ENCODE measurements at places on chromosomes 12 and 14. TPM values are rescaled to one million over a fixed set of nuclear protein-coding genes. Genes with fewer than 3 reads are reported as not detected.

The FAIM2 gene
- 0.22 TPM for polyA plus RNA-seq

The DEPDC4 gene
- polyA plus RNA-seq: 0.15 TPM

The ADAMTS20 gene
- not detected for polyA plus RNA-seq

The ACIN1 gene
- 146 TPM for polyA plus RNA-seq

The IRF2BPL gene
- 11.8 TPM for polyA plus RNA-seq

The ARHGAP9 gene
- polyA plus RNA-seq: 0.25 TPM

The MYBPC1 gene
- polyA plus RNA-seq: not detected

The RAB5B gene
- 98.8 TPM for polyA plus RNA-seq

The KCNMB4 gene
- 2.4 TPM for polyA plus RNA-seq

The VTI1B gene
- 23.1 TPM for polyA plus RNA-seq

The AMIGO2 gene
- 4.1 TPM for polyA plus RNA-seq

The KRT2 gene
- polyA plus RNA-seq: not detected

The RFLNA gene
- polyA plus RNA-seq: 51.1 TPM

The SLC7A7 gene
- polyA plus RNA-seq: 94.0 TPM

The GOLGA5 gene
- polyA plus RNA-seq: 16.3 TPM

The CCDC77 gene
- 2.6 TPM for polyA plus RNA-seq

The TAS2R31 gene
- polyA plus RNA-seq: not detected

The P2RX2 gene
- polyA plus RNA-seq: not detected

The LRIG3 gene
- 43.8 TPM for polyA plus RNA-seq

The TMEM229B gene
- 0.03 TPM for polyA plus RNA-seq

The ADGRD1 gene
- polyA plus RNA-seq: 0.07 TPM

The PIWIL1 gene
- polyA plus RNA-seq: not detected

The NAA25 gene
- polyA plus RNA-seq: 3.9 TPM

The KLRD1 gene
- polyA plus RNA-seq: 0.06 TPM

The ALX1 gene
- 3.5 TPM for polyA plus RNA-seq

The CD163L1 gene
- 2.8 TPM for polyA plus RNA-seq

The FLRT2 gene
- polyA plus RNA-seq: 283 TPM
